ENCODE measurements at places on chromosomes 2 and 18.

DNA sequence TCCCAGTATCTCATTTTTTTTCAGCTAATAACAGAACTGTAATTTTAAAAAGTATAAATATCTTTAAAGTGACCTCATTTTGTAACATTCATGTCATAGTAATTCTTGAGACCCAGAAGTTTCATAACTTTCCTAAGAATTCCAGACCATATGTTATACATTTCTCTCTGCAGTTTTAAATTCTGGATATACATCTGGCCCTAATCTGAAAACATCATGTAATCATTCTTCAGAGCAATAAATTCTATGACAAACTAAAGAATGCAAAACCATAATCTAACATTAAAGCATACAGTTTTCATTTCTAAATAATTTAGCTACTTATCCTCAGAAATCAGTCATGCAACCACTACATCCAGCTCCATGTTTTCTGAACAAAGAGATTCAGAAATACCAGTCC, 198.3 kb upstream of the SLC35G4 start:
- DNase-seq = no peak

DNA sequence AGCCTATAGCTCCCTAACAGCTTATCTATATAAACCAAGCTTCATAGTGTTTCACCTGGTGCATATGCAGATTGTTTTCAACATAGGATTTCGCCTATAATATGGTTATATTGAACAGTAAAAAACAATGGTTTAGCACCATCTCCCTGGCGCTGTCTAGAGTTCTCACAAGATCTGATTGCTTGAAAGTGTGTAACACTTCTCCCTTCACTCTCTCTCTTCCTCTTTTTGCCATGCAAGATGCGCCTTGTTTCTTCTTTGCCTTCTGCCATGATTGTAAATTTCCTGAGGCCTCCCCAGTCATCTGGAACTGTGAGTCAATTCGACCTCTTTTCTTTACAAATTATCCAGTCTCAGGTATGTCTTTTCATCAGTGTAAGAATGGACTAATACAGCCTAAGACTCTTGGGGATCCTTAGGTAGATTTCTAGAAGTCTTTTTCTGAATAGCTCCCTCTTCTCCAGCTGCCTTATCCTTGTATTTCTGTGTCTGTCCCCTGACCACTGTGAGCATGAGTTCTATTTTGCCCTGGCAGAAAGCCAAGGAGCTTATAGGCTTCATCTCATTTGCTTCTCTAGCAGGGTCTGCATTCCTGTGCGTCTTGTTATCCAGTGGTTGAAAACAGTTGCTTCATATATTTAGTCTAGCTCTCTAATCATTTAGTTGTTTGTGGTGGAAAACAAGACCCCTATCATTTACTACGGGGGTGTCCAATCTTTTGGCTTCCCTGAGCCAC, 401.6 kb downstream of the GPD2 start:
- no peak for DNase-seq

- no peak for DNase-seq
These were observed 102.5 kb upstream of the NOSTRIN start for GRCh38 chr2:168699844-168700417.

- DNase-seq = no peak
These were observed 323.3 kb downstream of the TGIF1 start for GRCh38 chr18:3773303-3773702.

DNA sequence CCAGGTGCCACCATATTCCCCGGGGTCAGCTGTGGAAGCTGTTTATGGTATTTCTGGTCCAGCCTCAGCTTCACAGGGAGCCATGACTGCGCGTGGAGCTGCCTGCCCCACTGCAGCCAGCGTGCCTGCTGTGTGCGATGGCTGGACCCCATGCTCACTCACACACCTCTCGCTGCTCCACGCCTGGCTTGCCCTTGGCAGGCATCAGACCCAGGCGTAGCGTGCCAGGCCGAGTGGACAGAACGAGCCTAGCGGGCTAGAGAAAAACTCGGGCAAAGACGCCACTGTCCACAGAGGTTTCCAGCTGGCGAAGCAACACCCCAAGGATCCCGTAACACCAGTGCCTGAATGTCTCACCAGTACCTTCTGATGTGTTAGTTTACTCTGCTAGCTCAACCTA, 42.9 kb upstream of the PEX13 start:
- DNase-seq = no peak

DNA sequence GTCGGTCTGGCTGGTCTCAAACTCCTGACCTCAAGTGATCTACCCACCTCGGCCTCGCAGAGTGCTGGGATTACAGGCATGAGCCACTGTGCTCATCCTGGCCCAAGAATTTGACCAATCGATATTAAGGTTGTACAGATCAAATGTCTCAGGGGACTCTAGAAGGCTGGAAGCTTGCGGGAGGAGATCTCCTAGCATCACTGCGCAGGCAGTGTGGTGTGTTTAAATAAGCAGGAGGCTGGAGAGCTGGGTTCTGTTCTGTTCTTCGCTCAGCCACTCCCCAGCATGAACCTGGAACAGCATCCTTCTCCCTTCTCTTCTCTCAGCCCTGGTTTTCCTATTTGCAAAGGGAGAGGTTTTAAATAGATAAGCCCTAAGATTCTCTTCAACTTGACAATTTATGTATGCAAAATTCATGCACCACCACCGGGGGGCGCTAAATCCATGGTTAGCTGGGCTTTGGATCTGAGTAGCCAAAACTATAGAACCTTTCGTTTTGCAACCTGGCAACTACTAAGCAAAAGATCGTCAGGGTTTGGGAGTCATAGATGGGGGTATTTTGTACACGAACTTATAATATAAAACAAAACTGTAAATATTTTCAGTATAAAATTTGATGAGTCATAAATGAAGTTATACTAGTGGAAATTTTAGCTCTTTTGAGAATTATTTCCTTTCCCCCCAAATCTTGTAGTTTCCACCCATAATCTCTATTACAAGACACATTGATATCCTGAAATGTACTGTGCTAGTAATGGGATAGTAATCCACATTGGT, 60.6 kb downstream of the SLC16A14 start:
- peak; percentile 72 for DNase-seq
